BJ (cell line): ENCODE measurements at places on chromosomes 16 and 17.

- DNase-seq = no peak
Measured at GRCh38 chr17:21549107-21549687, 143.1 kb upstream of the KCNJ18 start.

- DNase-seq = no peak
Measured at GRCh38 chr16:86722970-86723369, 144.6 kb downstream of the FOXL1 start.

- DNase-seq = no peak
Measured at GRCh38 chr16:50045412-50045811, 20.4 kb upstream of the HEATR3 start.

DNA sequence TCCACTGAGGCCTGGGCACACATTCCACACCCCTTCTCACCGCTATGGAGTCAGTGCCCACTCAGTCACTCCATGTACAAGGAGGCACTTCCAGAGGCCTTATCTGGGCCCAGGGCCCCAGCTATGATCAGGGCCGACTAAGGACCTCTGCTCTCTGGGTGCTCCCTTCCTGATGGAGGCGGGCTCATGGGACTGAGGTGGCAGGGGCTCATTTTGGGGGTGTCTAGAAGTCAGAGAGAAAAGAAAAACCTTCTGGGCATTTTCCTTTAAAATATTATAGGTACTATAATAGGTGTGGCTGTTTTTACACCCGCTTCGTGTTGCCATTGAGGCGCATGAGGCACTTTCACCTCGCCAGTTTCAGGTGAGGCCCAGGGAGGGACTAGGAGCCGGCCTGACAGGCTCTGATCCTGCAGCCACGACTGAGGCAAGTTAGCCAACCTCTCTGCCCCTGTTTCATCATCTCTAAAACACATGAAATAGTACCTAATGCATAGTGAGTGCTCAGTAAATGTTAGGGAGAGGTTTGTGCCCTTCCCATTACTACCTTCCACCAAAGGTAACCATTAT lies 14.4 kb downstream of the B9D1 start:
- DNase-seq = no peak

- DNase-seq = no peak
Measured at GRCh38 chr17:29283496-29283895, 10.5 kb downstream of the NUFIP2 start.

DNA sequence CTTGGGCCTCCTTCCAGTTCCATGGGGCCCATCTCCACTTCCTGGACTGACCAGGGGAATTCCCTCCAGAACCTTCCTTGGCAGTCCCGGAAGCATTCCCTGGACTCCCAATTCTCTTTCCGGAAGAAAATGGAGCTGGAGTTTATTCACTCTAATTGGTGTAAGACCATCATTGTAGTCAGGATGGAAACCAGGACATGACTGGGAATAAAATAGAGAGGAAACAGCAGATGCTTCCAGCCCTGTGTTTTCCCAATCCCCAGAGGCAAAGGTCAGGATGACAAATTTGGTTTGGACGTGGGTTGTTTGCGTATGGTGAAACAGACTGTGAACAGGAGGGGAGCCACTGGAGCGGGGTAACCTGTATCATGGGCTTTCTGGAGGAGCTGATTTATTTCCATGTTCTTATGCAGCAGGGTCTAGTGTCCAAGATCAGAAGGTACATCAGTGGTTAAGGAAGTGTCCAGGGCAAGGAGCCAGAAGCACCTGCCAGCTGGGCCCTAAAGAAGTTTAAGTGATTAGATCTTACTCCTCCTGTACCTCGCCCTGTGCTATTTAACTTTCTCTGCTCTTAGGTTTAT lies 8.5 kb upstream of the LONP2 start:
- DNase-seq = no peak

DNA sequence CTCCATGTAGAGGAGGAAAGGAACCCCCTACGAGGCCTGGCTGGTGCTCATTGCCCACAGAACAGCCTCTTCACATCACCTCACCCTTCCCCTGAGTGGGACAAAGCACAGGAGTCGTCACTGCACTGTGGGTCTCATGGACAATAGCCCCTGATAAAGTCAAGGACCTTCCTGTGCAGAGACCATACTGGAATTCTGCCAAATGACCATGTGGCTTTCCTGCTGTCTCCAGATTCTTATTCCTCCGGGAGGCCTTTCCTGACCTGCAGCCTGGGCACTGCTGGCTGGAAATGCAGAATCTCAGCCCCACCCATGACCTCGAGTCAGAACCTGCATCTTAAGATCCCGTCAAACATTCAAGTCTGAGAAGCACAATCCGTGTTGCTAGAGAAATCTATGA lies 60.5 kb upstream of the ERN1 start:
- DNase-seq = no peak

GRCh38 chr17:46742565-46743270 lies 75.8 kb downstream of the WNT3 start:
- DNase-seq = peak; percentile 41

- DNase-seq = no peak
Measured at GRCh38 chr17:8326511-8327302, 12.9 kb upstream of the ODF4 start.

- no peak for DNase-seq
Measured at GRCh38 chr16:81409016-81409556, 35.5 kb upstream of the CMIP start.

GRCh38 chr16:16038950-16039349 lies 89.5 kb downstream of the ABCC1 start:
- DNase-seq = no peak

- no peak for DNase-seq
Measured at GRCh38 chr16:68997564-68997963, 107.9 kb upstream of the HAS3 start.

DNA sequence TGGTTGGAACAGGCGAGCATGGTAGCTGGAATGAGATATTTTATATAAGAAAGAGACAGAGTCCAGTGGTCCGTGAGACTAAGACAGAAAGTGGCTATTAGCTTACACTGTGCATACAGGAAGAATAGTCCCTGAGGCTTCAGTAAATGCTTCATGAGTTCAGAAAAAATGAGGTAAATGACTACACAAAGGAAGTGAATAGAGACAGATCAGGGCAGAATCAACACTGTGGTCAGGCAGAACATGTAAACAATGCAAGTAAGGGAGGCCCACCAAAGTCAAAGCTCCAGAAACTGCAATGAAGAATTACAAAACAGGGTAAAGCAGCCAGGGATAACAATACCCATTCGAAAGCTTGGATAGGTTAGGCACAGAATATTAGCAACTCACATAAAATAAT lies 4.8 kb downstream of the ABCA10 start:
- no peak for DNase-seq

- peak; percentile 95 for DNase-seq
Measured at GRCh38 chr16:28193530-28194423, 18.0 kb downstream of the XPO6 start.

DNA sequence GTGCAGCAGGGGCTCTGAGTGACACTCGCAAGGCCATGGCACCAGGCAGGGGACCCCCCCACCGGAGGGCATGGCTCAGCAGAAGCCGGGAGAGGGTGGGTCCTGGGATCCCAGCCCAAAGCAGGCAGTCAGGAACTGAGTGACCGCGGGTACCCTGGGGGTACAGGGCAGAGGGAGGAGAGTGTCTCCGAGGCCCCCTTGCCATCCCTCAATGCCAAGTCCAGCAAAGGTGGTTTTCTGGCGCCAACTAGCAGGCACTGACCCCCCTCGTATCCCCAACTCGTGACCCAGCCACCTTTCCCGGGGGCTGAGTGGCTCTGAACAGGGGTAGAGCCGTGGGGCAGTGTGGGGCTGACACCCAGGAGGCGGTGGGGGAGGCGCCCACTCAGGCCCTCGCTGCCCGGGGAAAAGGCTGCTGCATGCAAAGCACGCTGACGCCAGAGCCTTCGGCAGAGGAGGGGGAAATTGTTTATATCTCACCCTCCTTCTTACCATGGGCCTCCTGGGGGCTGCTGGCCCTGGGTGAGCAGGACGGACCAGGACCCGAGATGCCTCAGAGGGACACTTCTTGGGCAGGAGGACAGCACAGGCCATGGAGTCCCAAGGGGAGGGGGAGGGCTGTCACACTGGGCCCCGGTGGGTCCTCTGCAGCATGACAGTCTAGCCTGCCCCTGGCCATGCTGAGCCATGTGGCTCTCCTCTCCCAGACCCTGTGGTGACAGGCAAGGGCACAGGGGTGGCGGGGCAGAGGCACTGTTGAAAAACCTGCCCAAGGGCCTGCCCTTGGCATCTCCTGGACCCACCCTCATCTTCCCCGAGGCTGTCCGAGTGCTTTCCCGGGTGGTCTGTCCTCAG lies 14.6 kb upstream of the ENPP7 start:
- no peak for DNase-seq

GRCh38 chr17:1021147-1021546 lies 24.2 kb downstream of the TIMM22 start:
- no peak for DNase-seq

- no peak for DNase-seq
Measured at GRCh38 chr16:3716831-3717234, 491 bp downstream of the TRAP1 start.

GRCh38 chr17:67558740-67559380 lies 158.9 kb upstream of the NOL11 start:
- no peak for DNase-seq

- peak; percentile 16 for DNase-seq
Measured at GRCh38 chr17:8791910-8792270, 7.3 kb downstream of the MFSD6L start.

DNA sequence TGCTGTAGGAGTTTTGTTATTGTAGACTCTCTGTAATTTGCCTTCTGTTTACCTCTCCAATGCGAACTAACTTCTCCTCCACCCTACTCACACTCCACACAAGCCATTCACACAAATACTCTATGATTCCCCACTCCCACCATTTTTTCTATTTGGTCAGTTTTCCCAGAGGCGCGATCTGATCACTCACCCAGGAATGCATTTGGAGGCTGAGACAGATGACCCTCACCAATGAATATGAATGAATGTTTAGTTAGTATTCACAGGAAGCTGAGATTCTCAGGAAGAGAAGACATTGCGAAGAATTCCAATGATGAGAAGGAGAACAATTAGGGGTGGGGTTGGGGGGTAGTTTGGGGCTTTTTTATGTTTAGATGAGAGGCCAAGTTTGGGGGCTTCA lies 10.5 kb upstream of the ANKFN1 start:
- no peak for DNase-seq

DNA sequence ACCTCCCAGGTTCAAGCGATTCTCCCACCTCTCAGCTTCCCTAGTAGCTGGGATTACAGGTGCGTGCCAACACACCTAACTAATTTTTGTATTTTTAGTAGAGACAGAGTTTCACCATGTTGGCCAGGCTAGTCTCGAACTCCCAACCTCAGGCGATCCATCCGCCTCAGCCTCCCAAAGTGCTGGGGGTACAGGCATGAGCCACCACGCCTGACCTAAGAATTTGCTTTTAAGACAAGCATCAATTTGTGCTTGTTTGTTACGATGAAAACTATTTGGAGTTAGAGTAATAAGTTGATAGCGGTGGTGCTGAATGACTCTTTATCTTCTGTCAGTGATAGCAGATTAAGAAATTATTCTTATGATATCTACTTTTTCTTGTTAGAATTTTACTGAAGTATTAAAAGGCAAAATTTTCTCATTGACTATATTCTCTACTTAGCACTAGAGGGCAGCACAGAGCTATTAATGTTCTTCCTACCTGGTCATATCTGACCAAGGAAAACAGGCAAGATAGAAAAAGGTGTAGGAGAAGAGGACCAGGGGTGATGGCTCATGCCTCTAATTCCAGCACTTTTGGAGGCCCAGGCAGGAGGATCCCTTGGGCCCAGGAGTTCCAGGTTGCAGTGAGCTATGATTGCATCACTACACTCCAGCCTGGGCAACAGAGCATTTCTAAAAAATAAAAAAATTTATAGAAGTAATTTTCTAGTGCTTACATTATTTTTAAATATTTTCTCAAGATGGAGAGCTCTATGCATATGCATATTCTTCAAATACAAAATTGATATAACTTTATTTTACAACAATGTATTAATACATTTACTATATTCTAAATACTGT lies 24.5 kb downstream of the STXBP4 start:
- DNase-seq = no peak

GRCh38 chr16:2032285-2033056 lies 5.8 kb downstream of the NHERF2 start:
- DNase-seq = no peak

- DNase-seq = no peak
Measured at GRCh38 chr17:28338056-28338768, 2.7 kb downstream of the TNFAIP1 start.

GRCh38 chr16:22314661-22315626 lies 17.7 kb downstream of the POLR3E start:
- DNase-seq = no peak
